Sigmoid colon (tissue), 7 donors: ENCODE measurements at places on chromosomes 5 and 9. TPM values are rescaled to one million over a fixed set of nuclear protein-coding genes. Genes with fewer than 3 reads are reported as not detected.
A peak's percentile ranks its signal among the peaks of the same experiment; 100 is the strongest.

DNA sequence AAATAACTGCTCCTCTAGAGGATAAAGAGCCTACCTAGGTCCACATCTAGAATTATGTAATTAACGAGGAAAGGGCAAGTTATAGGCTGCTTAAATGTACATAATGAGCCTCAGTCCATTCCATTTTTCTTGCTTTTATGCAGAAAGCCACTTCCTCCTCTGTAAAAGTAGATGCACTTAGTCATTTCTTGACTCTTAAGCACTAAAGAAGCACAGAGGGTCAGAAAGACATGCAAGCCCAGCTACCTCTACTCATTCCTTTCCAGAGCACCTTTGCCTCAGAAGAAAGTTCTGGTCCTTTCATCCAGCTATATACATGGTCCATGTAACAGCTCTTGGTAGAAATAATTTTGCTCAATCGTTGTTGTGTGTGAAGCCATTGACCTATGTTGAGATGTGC, 308.0 kb upstream of the NREP start:
- DNase-seq, result no peak

DNA sequence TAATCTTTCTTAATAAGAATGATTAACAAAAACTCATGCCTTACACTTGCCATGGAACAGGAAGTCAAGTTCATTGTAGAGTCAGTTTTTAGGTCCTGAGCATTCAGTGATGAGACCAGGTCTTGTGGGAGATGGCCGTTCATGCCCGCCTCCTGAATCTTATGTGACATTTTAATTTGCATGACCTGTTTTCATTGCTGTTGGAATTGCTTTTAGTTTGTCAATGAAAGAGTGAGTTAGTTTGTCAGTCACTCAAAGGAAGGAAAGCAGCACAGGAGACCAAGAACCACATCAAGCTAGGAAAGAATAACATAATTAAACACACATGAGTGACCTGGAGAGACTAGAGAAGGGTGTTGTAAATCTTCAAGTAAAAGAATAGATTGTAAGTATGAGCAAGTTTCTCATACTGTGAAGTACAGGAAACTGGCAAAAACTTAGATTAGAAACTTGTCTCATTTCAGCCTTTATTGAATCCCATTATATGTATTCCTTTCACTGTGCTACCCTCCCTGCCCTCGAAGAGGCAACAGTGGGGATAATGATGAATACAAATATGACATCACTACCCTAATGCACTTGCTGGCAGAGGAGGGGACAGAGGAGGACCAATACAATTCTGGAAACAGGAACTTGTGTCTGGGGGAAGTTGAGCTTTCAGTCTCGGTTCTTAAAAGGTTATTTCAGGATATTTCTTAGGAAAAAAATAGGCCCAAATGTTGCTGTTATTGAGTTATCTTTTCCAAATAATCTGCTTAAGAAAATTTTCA, 64.3 kb upstream of the C6 start:
- DNase-seq, result no peak

IFNA21 gene
- total RNA-seq, result not detected

PHYHD1 gene
- total RNA-seq, result 18.7 TPM

DNA sequence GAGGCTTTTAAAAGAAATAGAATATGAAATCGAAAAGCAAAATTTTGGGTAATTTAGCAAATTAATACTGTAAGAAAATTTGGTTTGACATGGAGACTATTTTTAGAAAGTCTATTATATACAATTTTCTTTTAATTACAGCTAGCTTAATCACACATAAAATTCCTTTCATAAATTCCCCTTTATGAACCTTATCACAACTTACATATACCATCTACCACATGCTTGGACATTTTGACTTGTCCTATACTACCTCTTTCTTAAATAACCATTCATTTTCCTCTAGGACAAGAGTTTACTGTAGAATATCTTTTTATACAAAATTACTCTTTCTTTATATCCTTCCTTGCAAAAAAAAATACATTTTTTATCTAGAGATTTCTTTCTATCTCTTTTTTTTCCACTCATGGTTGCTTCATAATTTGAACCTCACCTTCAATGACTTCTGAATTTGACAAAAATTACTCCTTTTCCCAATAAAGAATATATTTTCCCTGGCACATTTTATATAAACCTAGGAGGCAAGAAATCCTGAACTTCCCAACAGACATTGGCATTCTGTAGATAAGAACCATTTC, 34.0 kb upstream of the SYK start:
- no peak for DNase-seq

GRCh38 chr9:111598733-111599091, 735 bp downstream of the PTGR1 start:
- peak; percentile 75 for DNase-seq

CHSY3 gene
- 0.99 TPM for total RNA-seq

DNA sequence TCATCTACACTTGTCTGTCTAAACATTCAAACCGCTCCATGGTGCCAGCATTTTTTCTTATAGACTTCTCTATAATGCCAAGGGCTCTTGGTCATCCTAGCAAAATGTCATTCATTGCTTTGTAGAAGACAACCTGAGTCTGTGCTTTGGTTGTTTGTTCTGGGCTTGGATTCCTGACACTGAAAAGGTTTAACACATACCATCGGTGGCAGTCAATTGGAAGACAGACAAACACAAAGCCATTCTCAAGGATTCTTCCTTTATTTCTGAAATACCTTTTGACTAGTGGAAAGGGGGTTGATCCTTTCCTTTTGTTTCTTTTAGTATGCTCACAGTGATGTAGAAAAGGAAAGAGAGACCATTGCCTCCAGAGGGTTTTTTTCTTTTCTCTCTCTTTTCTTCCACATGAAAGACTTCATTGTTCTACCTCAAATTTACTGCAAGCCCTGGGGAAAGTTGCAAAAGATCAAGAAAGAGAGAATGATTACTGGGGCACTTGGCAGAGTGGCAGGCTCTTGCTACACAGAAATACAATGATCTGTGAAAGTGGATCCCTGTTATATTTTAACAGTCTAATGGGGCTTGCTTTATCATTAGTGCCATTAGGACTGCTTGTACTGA, 66.4 kb upstream of the TMC1 start:
- DNase-seq, result no peak

- DNase-seq, result no peak
These were observed 646.8 kb upstream of the WWC1 start for GRCh38 chr5:167644619-167645018.

BRINP1 gene
- total RNA-seq, result 0.28 TPM

BTNL8 gene
- 0.71 TPM for total RNA-seq

DNA sequence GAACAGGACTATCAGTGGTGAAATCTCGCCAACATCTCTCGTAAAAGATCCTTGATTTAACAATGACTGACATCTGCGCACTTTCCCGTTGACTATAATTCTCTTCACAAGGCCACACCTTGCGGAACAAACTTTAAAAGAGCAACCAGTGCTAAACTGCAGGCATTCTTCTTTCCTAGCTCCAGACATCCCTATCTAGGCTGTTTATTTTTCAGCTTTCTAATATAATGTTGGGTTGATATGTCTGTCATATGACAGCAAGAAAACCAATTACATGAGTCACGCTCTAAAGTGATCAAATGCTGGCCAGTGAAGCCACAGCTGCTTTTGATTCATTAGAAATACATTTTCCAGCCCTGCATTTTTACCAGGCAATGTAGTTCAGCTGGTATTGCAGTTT, 162.5 kb downstream of the ELAVL2 start:
- no peak for DNase-seq
